NCI-H2081 (cell line): ENCODE measurements at places on chromosomes 2 and 18.

DNA sequence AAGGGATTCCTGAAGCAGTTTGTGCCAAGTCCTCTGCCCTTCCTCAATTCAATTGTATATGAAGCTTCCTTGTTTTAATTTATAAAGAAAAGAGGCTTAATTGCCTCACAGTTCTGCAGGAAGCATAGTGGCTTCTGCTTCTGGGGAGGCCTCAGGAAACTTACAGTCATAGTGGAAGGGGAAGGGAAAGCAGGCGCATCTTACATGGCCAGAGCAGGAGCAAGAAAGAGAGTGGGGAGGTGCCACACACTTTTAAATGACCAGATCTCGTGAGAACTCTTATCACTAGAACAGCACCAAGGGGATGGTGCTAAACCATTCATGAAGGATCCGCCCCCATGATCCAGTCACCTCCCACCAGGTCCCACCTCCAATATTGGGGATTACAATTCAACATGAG is 114.2 kb downstream of the SGPP2 start:
- DNase-seq: no peak

GRCh38 chr2:150878356-150878755 is 383.3 kb downstream of the RBM43 start:
- no peak for DNase-seq

- DNase-seq: no peak
These were observed 438 bp downstream of the PSMA8 start for GRCh38 chr18:26134107-26134506.

DNA sequence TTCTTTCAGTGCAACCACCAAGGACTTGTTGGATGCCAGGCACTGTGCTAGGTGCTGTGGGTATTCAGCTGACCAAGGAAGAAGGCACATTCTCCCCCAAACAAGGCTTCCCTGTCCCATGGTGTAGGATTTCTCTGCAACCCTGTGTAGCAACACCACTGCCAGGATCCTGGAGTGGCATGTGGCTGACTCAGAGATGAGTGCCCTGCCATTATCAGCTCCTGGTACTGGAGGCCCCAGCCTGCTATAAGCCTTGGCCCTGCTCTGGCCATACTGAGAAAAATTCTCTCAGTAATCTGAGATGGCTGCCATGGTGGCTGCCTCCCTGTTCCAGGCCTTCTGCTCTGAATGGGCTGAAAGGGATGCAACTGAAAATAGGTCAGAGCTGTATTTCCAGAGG is 4.3 kb downstream of the SMYD5 start:
- DNase-seq: no peak

GRCh38 chr2:178072383-178073301 is at the start of gene PDE11A:
PDE11A (minus strand) TSS chr2:178072777; CDS start chr2:178072437, 340 bp downstream.
- DNase-seq: peak; percentile 88

GRCh38 chr2:19987936-19988335 is 2.0 kb downstream of the WDR35 start:
- no peak for DNase-seq

GRCh38 chr2:109028277-109028676 is 39.3 kb upstream of the EDAR start:
- no peak for DNase-seq

DNA sequence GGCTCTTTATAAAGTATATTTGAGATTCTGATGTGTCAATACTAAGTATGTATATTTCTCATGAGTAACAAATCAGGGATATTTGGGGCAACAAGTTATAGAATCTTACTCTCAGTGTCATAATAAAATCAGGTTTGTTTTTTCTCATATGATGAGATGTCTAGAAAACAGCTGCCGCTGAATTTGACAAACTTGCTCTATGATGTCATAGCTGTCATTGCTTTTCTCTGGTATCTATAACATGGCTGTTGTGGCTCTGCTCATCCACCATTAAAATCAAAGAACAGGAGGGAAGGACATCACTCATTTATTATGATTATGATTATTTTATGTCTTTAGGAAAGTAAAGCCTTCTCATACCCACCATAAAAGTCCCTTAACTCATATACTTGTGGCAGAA is 417.2 kb upstream of the LRRTM4 start:
- no peak for DNase-seq

- no peak for DNase-seq
These were observed 165.5 kb downstream of the L3MBTL4 start for GRCh38 chr18:6249170-6249569.

DNA sequence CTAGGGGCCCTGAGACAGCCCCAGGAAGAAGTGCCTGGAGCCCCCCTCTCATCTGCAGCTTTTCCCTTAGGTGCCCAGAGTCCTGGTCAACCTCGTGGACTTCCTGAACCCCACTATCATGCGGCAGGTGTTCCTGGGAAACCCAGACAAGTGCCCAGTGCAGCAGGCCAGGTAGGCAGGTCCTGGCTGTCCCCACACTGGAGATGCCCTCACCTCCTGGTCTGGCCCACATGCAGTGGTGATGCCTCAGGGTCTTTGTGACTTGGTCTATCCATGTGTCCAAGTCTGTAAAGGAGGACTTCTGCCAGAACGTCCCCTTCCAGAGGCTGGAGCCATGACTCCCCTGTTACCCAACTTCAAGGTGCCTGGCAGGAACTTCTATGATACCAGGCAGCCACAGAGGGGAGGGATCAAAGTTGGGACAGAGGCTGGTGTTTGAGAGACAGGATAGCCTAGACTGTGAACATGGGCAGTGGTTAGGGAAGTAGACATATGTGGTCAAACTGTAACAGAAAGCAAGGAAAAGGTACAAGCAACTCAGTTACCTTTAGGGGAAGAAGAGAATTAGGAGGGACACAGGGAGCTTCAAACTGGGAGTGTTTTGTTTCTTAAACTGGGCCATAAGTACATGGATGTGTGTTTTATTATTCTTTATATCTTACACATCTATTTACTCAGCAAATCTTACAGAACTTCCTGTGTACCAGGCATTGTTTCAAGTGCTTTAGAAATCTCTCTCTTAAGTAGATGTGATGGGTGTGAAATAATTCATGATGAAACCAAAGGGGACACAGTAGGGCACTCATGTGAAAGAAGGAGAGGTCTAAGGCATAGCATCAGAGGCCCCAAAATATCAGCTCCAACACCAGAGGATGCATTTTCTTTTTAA is 107.1 kb downstream of the PLB1 start:
- no peak for DNase-seq
